ENCODE measurements at places on chromosomes 7 and 10.

DNA sequence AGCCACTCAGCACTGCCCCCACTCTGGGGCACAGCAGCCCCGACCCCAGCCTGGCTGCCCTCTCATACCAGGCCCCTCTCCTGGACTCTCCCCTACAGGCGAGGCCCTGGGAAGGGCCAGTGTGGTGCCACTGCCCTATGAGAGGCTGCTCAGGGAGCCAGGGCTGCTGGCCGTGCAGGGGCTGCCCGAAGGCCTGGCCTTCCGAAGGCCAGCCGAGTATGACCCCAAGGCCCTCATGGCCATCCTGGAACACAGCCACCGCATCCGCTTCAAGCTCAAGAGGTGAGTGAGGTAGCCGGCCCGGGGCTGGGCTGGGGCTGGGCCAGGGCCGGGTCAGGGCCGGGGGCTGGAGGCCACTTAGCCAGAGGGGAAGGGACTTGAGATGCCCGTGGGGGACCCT, 64.3 kb downstream of the GTF2IRD1 start:
- no peak for DNase-seq

DNA sequence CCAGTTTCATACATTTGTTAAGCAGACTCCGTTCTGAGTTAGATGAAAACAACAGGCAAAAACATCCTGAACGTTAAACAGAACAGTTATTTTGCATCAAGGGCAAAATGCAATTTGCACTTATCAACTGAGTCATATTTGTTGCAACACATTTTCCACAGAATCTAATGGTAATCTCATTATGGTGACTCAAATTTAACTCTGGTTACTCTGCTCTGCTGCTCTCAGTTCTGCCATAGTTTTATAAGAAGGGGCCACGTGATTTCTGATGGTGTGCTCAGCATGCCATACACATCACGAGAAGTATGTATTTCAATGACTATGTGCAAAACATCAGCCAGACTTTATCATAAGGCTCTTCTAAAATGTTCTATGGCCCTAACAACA, 148.8 kb downstream of the CHCHD3 start:
- no peak for DNase-seq

DNA sequence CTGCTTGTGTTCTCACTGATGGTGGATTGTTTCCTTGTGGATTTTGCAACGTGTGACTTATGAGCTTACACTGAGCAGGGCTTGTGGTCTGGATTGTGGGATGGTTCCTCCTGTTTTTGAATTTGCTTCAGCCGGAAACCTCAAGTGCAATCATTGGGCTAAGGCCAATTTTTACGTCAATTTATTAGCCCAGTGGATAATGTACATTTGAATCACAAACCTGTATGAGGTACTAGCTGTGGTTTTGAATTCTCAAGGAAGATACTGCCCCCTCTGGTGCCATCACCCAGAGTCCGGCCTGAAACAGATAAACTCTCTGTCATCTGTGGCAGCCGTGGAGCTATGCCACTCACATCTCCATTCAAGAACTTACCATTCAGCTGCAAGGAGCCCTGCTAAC, 7.3 kb upstream of the ZNF777 start:
- no peak for DNase-seq

DNA sequence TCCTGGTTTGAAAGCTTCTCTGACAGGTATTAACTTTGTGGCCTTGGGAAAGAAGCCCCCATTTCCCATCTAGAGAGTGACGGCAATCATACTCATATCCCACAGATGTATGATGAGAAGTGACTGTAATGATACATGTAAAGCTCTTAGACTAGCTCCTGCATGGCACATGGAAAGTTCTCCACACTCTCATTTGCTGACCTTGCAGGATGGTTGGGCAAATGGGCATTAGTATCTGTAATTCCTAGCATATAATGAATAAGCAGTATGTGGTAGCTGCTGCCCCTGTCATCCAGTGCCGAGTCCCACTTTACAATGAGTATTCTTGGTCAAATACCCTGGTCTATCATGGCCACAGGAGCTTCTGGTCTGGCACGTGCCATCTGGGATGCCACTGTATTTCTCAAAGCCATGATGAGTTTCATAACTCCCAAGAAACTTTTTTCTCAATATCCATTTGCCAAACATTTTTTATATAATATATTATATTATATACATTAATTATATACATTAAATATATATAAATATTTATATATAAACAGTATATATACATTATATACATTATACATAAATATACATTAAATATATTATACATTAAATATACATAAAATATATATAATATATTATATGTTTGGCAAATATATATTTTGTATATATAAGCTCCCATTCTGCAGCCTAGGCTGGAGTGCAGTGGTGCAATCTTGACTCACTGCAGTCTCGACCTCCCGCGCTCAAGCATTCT, 106.5 kb upstream of the FZD1 start:
- DNase-seq: no peak

- no peak for DNase-seq
These were observed 2.4 kb downstream of the FAS start for GRCh38 chr10:88992921-88993524.

GRCh38 chr10:123833170-123833850, 58.3 kb downstream of the CPXM2 start:
- DNase-seq: no peak

DNA sequence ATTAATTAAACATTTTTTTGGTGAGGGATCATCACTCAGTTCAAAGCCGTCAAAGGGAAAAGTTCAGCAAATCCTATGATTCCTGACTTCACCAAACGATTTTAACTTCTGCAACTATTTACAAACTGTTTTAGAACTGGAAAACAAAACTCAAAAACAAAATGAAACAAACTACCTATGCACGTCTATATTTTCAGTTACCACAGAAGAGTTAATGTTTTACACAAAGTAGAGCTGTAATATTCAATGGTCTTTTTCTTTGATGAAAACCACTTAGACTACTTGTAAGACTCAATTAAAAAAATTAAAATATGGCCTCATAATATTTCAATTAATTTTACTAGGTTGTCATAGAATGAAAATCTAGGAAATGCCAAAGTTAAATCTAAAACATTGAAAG, 131.5 kb downstream of the ATE1 start:
- no peak for DNase-seq

- no peak for DNase-seq
These were observed 161.0 kb upstream of the POT1 start for GRCh38 chr7:125090596-125090995.

DNA sequence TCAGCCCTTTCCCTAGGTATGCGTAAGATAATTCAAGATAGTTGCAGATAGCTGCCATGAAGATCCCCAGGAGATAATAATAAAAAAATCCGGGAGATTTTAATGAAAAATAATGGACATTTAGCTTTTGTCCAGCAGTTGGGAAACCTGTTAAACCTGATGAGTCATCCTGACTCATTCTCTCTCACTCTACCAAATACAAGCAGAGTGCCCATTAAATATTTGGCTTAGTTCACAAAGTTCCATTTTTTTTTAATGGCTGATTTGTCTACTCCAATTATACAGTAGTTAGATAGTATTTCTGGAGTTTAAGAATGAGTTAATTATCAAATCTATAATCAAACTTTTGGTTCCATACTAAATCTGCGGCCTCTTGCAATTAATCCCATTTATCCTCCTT, 2.1 kb upstream of the SHTN1 start:
- DNase-seq: no peak

DNA sequence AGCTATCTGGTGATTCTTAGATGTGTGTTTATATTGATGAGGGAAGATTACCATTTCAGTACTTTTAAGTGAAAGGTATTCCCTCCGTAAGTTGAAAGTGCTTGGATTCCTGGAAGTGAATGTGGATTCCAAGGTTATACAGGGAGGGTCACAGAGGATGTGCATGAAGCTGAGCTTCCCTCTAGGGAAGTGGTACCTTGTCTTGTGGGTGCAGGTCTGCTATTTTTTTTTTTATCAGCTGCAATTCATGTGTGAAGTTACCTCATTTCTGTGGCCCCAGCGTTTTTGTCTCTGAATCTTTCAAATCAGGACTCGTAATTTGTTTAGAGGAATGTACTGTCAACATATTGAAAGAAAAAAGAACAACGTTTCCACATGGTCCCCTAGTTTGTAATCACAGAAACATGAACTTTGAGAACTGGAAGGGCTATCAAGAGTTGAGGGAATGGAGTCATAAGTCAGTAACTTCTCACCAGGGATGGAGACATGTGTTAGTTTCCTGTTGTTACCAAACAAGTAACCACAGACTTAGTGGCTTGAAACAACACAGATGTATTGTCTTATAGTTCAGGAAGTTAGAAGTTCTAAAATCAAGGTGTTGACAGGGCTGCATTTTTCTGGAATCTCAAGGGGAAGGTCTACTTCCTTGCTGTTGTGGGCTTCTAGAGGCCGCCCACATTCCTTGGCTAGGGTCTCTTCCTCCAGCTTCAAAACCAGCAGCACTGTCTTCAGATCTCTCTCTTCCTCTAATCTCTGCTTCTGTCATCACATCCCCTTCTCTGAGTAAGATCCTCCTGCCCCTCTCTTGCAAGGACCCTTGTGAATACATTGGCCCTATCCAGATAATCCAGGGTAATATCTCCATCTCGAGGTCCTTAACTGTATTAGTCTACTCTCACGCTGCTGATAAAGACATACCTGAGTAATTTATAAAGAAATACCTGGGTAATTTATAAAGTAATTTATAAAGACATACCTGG, 64.4 kb downstream of the RAB18 start:
- DNase-seq: no peak

DNA sequence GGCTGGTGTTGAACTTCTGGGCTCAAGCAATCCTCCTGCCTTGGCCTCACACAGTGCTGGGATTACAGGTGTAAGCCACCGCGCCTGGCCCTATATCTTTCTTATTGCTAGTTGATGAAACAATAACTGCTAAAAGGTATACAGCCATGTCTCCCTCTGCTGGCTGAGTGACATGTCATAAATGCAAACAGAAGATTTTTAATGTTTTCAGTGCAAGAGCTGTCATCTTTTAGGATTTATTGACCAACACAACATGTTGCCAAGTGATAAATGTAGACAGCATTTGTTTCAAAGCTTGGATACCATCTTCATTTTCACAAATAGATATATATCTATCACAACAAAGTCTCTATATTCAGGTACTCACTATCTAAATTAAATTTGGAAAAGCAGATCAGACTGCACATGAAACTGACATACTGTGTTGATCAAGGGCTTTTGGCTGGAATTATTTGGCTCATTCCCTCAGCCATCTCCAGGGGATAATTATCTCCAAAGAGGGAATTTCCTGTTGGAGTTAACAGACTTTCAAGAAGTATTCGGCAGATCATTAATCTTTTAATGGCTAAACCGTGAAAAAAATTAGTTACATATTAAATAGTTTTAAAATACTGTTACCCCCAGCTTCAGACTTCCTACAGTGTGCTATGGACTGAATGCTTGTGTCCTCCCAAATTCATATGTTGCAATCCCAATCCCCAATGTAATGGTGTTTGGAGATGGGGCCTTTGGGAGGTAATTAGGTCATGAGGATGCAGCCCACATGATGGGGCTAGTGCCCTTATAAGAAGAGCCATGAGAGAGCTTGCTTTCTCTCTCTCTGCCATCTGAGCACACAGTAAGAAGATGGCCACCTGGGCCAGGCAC, 41.3 kb upstream of the SRPK2 start:
- peak; percentile 34 for DNase-seq

GRCh38 chr10:44511601-44512000, 126.7 kb upstream of the CXCL12 start:
- DNase-seq: no peak

- no peak for DNase-seq
These were observed 663 bp downstream of the MACC1 start for GRCh38 chr7:20216406-20217036.

DNA sequence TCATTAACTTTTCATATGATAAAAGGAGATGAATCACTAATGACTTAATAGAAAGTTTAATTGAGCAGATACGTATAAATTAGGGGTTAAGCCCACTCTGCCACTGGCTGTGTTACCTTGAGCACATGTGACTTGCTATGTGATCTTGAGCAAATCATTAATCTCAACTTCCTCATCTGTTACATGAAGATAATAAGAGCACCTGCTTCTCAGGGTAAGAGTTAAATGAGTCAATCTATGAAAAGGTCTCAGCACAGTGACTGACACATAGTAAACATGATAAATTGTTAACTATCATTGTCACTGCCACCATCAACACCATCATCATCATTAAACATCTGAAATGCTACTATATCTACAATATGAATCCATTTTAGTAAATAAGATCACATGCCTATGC, 110.8 kb downstream of the TPK1 start:
- no peak for DNase-seq

GRCh38 chr7:156207306-156207705, 395.0 kb upstream of the SHH start:
- no peak for DNase-seq

DNA sequence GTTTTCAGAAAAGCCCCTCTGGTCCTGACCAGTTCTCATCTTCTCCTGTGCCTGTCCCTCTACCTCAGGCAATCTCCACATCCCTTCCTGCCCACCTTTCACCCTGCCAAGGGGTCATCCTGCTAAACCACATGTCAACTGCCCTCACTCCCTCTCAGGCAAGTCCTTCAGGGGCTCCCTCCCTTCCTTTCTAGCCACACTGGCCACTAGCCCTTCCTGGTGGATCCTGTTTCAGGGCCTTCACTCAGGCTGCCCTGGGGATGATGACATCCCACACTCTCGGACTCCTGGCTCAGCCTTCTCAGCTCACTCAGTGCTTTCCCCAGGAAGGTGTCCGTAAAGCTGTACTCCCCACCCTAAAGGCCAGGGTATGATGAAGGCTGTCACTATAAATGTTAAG, 13.4 kb downstream of the STEAP1B start:
- DNase-seq: no peak

DNA sequence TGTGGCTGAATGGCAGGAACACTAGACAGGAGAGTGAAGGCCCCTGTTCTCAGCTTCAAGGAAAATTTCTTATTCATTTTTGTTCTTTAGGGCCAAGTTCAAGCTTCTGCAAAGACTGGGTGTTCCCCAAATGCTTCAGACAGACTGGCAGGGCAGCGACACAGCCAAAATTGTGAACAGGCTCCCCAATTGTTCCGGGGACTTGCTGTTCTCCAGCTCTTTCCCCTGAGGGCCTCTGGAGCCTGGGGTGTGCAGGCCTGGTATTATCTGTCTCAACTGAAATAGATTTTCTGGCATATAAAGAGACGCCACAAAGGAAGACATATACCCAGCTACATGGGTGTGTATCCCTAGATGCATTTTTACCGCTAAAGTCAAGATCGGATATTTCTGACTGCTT, 30.3 kb upstream of the PLCE1 start:
- DNase-seq: no peak

All from T follicular helper cell (primary cell).